ENCODE measurements at places on chromosomes 12 and 14.

GRCh38 chr12:77968021-77968420 is 137.3 kb downstream of the NAV3 start:
- no peak for DNase-seq

GRCh38 chr14:53249059-53249458 is 95.9 kb upstream of the DDHD1 start:
- DNase-seq, result no peak

GRCh38 chr12:68665016-68665569 is 21.7 kb upstream of the NUP107 start:
- no peak for DNase-seq

GRCh38 chr12:95446506-95446900 is 27.4 kb upstream of the METAP2 start:
- no peak for DNase-seq

DNA sequence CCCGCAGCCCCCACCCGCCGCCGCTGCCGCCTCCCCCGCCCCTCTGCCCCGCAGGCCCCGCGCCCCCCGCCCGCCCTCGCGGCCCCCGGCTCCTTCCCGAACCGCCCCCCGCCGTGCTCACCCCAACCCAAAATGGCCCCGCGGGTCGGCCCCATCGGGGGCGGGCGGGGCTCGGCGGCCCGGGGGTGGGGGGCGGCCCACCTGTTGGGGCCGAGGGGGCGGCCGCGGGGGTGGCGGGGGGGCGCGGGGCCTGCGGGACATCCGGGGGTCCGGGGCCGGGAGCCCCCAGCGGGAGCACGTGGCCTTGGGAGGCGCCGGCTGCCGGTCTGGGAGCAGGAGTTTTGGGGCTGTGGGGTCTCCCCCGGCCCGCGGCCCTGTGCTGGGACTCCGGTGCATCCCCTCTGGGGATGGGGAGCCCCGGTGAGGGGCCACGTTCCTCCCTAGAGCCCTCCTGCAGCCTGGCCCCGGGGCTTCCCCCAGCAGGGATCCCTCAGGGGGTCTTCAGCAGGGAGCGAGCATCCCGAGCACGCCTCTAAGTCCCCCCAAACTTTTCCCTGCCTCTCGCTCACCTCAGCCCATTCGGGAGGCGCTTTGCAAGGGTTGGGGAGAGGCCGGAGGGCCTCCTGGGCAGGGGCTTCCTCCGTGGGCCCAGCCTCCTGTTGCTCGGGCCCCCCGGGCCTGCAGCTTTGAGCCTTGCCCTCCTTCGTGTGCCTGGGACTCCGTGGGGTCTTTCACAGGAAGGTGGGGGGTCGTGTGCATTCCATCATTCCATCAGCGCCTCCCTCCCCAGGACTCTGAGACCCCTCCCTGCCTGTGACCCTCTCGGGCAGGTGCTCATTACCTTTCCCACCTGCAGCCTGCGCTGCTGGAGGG is 710 bp downstream of the MTA1 start:
- DNase-seq, result no peak

- no peak for DNase-seq
Measured at GRCh38 chr12:70443062-70443673, 77.1 kb downstream of the KCNMB4 start.

GRCh38 chr12:27333403-27334009 is 870 bp downstream of the BMAL2 start:
- peak; percentile 21 for DNase-seq

GRCh38 chr12:116146386-116146785 is 131.1 kb downstream of the MED13L start:
- DNase-seq, result no peak

- DNase-seq, result no peak
Measured at GRCh38 chr14:38405851-38406635, 150.2 kb upstream of the CLEC14A start.

DNA sequence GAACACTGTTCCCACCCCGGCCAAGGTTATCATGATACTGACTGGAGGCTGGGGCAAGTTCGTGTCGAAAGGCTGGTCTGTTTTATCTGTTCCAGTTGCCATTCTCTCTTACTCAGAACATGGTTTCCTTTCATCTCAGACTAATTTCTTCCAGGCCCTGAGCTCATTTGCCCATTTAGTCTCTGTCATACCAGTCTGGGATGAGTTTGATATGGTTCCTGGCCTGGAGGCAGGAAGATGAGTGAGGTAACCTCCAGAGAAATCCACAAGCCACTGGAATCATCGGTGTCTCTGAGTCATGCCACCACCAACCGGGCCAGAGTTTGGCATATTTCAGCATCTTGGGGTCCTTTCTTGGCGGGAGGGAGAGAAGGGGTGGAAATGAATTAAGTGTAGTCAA is 114.7 kb downstream of the NTF3 start:
- no peak for DNase-seq

DNA sequence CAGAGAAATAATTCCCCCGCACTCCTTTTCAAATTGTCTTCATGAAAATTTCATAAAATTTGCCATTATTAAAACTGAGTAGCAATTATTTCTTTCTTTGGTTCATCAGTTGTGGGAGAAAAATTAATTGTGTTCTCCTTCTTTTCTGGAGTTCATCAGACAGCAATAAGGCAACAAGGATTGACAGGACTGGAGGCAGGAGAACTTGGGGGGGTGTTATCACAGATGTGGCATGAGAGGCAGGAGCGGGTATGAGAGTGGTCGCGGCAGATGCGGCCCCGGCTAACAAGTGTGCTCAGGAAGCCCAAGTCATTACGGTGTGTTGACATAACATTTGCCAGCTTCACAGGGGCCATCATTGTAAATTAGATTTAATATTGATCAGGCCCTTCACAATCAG is 306.6 kb upstream of the TMPO start:
- DNase-seq, result no peak

DNA sequence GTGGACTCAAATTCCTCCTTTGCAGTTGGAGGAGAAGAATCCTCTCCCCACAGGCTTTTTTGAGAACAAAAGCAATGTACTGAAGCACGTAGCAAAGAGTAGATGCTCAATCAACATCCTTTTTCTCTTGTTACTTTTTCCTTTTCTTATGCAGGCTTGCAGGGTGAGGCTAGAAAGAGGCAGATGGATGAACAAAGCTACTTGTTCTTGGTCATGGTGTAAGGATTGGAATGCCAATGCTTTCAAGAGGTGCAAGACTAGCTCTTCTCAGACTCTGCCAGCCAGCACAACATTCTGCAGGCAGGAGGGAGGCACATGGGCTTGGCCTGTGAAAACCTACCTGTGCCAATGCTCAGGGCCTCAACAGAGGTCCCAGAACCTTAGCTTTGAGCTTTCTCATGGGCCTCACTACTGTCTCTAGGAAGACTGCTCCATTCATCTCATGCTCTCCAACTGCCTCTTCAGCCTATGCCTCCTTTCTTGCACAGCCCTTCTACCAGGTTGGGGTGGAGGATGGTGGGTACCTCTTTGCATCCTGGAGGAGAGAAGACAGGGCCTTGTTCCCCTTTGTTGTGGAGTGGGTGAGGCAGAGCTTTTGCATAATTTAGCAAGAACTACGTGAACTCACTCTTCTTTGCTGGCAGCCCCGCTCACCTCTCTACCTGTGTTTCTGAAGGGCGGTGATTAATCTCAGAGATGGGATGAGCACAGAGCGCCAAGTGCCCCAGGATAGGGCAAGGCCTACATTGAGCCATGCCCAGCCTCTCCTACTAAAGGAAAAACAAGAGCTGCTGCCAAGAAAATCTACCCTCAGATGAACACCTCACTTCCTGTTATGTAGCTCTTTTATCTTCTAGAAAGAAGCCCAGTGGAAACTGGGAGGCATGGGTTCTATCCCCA is 1119.7 kb downstream of the VRK1 start:
- no peak for DNase-seq

DNA sequence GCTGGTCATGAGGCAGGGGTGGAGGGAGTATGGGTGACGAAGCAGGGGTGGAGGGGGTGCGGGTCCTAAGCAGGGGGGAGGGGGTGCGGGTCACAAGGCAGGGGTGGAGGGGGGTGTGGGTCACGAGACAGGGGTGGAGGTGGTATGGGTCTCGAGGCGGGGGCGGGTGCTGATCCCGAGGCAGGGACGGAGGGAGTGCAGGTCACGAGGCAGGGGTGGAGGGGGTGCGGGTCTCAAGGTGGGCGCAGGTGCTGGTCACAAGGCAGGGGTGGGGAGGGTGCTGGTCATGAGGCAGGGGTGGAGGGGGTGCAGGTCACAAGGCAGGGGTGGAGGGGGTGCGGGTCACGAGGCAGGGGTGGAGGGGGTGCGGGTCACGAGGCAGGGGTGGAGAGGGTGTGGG is 56.5 kb downstream of the ITPK1 start:
- no peak for DNase-seq

- DNase-seq, result no peak
Measured at GRCh38 chr14:64983439-64984310, 3.0 kb upstream of the FNTB start.

GRCh38 chr12:120055231-120056000 is 61.1 kb downstream of the RAB35 start:
- DNase-seq, result no peak

DNA sequence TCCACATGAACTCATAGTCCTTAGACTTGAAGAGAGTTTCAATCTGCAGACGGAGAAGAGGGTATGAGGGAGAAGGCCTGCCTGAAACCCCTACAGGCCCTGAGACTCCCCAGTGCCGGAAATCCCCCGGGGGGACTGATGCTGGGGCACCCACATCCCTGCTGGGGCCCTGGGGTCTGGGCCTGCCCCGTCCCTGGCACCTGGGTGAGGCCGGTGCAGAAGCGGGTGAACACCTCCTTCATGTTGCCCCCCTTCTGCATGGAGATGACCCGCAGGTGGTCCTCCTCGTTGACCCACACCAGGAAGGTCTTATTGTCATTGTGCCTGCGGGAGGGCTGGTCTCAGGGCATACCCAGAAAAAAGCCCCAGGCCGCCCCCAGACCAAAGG is 2.4 kb downstream of the CKB start:
- DNase-seq, result no peak

DNA sequence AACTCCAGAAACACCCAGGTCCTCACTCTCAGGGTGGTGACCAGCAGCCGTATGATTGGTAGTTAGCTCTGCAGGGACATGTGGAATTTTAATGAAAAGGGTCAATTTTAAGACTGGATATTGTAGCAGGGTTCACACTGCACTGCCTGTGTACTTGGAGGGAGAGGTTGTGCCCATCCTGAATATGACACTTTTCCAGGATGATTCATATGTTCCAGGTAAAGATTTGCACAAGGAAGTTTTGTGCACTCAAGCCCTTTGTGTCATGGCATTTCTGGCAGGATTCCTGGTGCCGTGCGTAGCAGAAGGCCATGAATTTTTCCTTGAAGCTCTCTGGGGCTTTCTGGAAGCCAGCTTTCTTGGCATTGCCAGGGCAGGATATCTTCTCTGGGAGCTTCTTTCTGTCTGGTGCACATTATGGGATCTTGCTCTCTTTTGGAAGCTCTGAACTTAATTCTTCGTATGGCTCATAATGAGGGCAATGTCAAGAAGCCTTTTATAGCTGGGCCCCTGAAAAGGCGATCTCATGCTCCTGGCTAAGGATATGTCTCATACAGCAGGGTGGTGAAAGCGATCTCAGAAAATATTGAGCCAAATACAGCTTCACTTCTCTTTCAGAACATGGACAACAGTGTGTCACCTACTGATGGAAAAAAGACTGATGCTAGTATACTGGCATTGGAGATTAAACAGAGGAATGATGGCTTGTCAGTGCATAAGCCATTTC is 1133.9 kb downstream of the AACS start:
- DNase-seq, result no peak

GRCh38 chr12:69655616-69656340 is 43.3 kb downstream of the BEST3 start:
- no peak for DNase-seq

- DNase-seq, result no peak
Measured at GRCh38 chr12:89571491-89572195, 45.8 kb upstream of the POC1B start.

DNA sequence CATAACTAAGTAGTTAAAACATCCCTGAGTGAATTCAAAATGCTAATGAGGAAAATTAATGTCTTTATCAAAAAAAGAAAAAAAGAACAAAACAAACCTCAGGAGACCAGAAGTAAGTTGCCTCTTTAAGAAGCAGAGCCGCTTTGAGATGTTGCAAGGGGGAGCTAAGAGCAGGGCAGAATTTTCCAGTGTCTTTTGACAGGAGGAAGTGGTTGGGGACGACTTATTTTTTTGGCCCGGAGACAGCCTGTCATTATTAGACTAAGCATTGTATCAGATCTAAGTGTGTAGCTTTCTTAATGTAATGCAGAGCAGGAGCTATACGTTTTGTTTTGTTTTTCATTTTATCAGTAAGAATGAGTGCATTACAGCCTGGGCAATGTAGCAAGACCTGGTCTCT is 206.6 kb downstream of the CACNA1C start:
- no peak for DNase-seq

DNA sequence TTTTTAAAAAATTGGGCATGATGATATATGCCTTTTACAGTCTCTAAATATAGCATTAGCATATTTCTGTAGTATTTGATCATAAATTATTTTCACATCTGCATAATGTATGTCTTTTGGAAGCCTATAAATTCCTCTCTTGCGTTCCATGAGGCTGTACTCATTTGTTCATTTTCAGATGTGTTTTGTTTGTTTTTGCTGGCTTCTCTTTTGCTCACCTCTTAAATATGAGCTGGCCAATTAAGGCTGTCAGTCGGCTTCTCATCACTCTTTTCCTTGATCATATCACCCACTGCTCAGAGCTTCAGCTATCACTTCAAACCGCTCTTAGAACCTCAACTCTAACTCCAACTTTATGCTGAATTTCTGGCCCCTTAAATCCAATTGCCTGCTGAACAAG is 6.6 kb downstream of the TMEM263 start:
- no peak for DNase-seq

DNA sequence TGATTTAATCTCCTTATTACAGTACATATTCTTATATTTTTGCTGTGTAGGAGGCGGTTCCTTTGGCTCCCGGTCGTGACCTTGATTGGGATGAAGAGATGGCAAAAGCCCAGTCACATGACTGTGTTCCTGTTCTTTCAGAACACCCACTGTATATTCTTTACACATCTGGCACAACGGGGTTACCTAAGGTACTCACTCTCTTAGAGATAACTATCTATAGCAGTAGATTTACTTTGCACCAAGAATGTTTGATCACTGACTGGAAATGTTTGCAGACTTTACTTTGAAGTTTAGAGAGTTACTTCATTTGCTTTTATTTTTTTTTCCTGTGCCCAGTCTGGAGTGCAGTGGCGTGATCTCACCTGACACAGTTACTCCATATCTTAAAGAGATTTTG is 65.2 kb downstream of the ACSS3 start:
- DNase-seq, result no peak

GRCh38 chr12:41966001-41966400 is 178.7 kb downstream of the GXYLT1 start:
- DNase-seq, result no peak

GRCh38 chr12:48352157-48352760 is 1.5 kb upstream of the ZNF641 start:
- DNase-seq, result no peak

GRCh38 chr12:25089738-25090137 is 105.2 kb downstream of the DNAI7 start:
- no peak for DNase-seq

GRCh38 chr12:22480016-22480415 is 64.3 kb downstream of the C2CD5 start:
- DNase-seq, result no peak

- no peak for DNase-seq
Measured at GRCh38 chr14:64253672-64254071, 40.5 kb downstream of the ESR2 start.
